Activated naive CD4-positive, alpha-beta T cell treated with anti-CD3 and anti-CD28 coated beads, Interleukin-2, amount 50 U/mL, for 16 hours (primary cell): ENCODE measurements at places on chromosomes 4 and X.

- no peak for DNase-seq
These were observed 1.5 kb downstream of the MAB21L2 start for GRCh38 chr4:150583287-150584110.

GRCh38 chr4:6271206-6271605 lies 1.6 kb downstream of the WFS1 start:
- no peak for DNase-seq

GRCh38 chrX:68568136-68568535 lies 69.3 kb downstream of the YIPF6 start:
- no peak for DNase-seq

DNA sequence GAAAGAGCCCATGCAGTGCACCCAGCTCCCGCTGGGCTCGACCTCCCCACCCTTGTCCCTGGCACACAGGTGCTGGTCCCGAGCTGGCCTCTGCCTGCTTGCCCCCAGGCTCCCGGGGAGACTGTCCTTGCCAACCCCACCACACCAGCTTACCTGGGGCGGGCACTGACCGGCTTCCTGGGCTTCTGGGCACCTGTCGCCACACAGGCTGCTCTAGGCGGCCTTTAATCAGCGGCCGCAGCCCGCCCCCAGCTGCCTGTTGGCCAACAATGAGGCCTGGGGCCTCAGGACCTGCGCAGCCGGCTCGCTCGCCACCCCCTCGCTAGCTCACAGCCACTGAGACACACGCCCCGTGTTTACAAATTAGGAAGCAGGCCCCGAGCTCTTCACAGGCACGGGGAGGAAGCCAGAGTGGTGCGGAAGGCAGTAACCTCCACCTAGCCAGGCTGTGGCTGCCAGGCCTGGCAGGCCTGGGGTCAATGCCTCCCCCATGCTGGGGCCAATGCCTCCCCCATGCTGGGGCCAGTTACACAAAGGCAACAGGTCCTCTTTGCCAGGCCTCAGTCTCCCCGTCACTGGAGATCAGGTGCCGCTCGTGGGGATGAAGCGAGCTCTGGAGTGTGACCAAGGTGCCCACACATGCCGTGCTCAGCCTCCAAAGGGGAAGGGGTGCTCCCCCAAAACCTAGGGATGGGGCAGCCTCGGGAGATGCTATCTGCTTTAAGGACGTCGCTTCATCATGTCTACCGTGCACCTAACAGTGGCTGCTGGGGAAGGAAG lies at the start of gene TREX2:
Gene TREX2 (minus strand): TSS at position 201 of the 780 bp plus-strand sequence. CDS start 626 bp downstream, outside the sequence.
- DNase-seq, result no peak

DNA sequence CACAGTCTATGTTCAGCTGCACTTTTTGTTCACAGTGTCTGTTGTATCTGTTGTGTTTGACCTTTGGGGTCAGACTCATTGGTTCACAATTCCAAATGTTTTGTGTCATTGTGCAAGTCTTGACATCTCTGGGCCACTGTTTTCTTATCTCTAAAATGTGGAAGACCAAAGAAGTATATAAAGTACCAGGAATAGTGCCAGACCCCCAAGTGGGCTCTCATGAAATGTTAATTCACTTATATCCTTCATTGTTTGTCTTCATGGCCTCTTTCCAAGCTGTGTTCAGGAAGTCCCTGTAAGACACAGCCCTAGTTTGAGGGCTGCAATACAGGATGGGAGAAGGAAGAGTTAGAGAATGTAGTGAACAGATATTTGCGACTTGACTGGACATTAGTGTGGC lies 468.3 kb upstream of the BOD1L1 start:
- no peak for DNase-seq
